ENCODE measurements at places on chromosomes 4 and X.

DNA sequence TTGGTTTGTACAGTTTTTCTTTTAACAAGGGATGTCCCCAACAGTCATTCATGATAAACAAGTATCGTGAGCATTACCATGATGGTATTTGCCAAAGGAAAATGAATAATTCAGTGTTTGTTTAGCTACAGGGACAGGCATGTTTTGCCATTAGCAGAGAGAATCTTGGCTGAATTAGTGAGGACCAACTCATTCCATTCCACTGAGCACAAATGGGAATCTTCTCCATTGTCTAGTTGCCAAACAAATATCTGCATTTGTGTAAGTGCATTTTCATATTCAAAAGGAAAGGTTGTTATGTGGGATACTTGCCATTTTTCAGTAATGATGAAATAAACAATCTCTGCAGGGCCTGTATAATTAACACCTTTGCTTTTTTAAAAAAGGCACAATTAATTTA lies 1762.6 kb downstream of the RPA4 start:
- no peak for DNase-seq

DNA sequence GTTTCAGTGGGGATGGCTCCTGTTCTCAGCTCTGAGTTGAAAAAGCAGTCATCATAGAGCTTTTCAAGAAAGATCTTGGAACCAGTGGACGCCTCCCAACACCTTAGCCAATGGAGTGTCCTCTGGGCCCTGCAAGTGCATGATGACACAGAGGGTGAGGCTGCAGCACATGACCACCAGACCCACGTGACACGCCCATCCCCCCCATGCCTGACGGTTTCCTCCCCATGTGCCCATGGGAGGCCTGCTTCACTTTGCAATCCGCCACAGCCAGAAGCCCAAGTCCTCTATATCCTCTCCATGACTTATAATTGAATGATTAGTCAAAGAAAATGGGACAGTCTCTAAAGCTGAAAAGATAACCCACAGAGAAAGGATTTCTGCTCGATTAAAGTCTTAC lies 187.0 kb downstream of the AFAP1 start:
- DNase-seq = no peak

- DNase-seq = peak; percentile 6
Measured at GRCh38 chr4:13705521-13706041, 78.1 kb upstream of the BOD1L1 start.

DNA sequence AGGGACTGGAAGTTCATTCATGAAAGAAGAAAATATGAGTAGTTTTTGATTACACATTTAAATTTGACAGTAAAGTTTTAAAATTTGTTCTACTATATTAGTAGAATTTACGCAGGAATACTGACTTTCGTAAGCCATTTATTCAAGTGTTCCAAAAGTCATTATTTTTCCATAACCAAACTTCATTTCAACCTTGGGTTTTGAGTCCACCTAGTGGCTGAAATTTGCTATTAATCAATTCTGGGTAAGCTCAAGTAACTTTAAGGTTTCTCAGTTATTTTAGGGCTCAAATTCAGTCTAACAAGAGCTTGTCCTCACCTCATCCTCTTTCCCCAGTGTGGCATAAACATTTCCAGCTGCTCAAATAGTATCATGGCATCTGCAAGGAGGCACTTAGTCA lies 175.4 kb downstream of the SH3BGRL start:
- no peak for DNase-seq

- no peak for DNase-seq
Measured at GRCh38 chrX:150849996-150850720, 48.3 kb downstream of the CD99L2 start.

GRCh38 chr4:6851431-6851830 lies 58.2 kb upstream of the TBC1D14 start:
- no peak for DNase-seq

DNA sequence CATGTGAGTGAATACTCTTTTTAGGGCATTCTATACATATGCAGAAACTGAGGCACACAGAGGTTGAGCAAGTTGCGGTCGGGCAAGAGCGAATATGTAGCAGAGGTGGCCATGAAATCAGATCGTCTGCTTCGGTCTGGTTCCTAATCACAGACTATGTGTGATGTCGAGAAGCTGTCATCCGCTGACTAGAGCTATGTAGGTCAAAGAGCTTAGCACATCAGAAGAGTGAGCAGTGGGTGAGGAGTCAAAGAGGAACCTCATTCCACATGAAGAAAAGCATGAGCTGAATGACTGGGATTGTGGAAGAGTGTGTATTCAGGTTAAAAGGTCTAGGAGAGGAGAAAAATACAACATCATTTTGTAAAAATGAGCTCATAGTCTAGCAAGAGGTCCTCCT lies 19.0 kb downstream of the GAB3 start:
- no peak for DNase-seq

GRCh38 chr4:105599932-105600655 lies 47.7 kb downstream of the ARHGEF38 start:
- no peak for DNase-seq

DNA sequence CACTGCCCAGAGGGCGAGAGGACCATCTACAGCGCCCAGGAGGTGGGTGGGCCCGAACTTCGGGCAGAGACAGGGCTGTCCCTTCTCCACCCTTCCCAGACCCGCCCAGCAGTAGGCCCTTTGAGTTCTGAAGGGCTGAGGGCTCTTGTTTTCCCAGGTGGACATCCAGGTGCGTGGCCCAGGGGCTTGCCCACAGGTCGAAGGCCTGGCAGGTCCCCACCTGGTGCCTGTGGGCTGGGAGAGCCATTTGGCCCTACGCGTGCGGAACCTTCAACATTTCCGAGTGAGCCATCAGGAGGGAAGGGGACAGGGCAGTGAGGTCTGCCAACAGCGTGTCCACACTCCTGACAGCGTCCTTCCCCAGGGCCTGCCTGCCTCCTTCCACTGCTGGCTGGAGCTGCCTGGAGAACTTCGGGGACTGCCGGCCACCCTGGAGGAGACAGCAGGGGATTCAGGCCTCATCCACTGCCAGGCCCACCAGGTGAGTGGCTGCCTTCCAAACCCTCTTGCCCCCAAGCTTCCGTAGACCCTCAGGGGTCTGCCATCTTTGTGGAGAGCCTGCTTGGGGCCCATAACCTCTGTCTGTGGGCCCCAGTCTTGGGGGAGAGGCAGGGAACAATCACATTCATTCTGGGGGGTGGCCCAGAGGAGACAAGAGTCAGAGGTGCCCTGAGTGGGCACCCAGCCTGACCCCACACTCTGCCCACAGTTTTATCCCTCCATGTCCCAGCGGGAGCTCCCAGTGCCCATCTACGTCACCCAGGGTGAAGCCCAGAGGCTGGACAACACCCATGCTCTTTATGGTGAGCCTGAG lies 6.8 kb downstream of the PLXNB3 start:
- DNase-seq = no peak

GRCh38 chr4:150072906-150073714 lies 5.1 kb upstream of the DCLK2 start:
- DNase-seq = no peak

GRCh38 chr4:77465271-77465670 lies 140.3 kb upstream of the CXCL13 start:
- DNase-seq = no peak

GRCh38 chr4:152185786-152186550 lies 349.9 kb downstream of the FBXW7 start:
- DNase-seq = no peak

- DNase-seq = no peak
Measured at GRCh38 chr4:98524230-98524629, 134.2 kb downstream of the TSPAN5 start.

DNA sequence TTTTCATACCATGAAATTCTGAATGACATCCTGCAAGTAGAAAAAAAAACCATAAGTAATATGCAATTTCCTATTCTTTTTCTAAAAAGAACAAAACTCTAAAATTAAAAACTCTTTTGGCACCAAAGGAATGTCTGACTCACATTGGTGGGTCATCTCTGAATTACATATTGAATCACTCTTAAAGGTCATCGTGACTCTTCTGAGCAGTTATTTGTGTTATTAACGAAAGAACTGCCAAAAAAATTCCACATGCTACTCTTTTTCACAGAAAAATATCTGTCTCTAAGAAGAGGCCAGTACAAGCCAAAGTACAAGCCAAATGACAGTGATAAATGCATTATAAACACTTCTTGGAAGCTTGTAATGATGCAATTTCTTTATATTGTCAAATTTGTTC lies 282.2 kb downstream of the GUCY2F start:
- no peak for DNase-seq

DNA sequence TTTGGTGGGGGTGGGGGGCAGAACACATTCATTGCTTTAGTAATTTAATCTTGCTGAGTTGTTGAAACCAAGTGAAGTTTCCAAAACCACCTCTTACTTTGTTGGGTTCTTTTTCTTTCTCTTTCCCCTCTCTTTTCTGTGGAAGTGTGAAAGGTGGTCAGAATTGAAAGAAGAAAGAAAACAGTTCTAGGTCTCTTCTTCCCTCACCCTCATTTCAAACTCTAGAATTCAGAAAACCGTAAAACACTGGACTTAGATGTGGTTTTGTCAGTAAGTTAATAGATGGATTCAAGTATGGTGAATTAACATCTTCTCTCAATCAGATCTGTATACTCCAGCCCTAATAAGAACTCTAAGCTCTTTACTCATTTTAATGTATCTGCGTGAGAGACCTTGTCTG lies 23.7 kb downstream of the PLP1 start:
- no peak for DNase-seq

GRCh38 chr4:142559986-142560385 lies 286.1 kb downstream of the INPP4B start:
- no peak for DNase-seq

DNA sequence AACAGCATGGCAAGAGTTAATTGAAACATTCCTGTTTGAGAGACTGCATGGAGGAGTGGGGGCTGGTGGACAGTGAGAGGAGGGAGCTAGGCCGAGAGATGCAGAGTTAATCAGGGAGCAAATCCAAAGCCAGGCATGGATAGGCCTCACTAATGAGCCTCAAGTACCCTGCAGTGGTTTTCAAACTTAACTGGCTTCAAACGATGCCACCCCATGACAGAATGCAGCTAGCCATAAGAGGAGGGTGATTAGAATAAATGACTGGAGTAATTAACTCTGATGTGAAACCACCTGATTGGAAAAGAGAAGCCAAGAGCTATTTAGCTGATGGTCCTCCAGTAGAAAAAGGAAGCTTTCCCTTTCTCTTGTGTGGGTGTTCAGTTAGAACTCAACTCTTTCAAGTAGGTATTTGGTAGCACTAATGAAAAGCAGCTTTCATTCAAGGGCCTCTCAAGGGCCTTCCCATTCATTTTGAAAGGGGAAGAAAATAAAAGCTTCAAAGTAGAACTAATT lies 215.4 kb upstream of the MAB21L2 start:
- no peak for DNase-seq

DNA sequence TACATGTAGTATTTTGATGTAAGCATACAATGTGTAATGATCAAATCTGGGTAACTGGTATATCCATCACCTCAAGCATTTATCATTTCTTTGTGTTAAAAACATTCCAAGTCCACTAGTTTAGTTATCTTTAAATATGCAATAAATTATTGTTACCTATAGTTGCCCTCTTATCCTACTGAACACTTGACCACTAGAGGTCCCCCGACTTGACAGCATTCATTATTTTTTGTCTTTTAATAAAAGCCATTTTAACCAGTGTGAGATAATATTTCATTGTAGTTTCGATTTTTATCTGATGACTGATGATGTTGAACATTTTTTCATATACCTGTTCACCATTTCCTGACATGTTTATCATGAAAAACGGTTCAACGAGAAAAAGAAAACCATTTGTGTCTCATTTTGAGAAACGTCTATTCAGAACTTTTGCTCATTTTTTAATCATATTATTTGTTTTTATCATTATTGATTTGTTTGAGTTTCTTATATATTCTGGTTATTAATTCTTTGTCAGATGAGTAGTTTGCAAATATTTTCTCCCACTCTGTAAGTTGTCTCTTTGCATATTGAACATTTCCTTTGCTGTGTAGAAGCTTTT lies 199.0 kb upstream of the CXXC4 start:
- no peak for DNase-seq

GRCh38 chr4:178165251-178165950 lies 723.2 kb upstream of the AGA start:
- DNase-seq = no peak

DNA sequence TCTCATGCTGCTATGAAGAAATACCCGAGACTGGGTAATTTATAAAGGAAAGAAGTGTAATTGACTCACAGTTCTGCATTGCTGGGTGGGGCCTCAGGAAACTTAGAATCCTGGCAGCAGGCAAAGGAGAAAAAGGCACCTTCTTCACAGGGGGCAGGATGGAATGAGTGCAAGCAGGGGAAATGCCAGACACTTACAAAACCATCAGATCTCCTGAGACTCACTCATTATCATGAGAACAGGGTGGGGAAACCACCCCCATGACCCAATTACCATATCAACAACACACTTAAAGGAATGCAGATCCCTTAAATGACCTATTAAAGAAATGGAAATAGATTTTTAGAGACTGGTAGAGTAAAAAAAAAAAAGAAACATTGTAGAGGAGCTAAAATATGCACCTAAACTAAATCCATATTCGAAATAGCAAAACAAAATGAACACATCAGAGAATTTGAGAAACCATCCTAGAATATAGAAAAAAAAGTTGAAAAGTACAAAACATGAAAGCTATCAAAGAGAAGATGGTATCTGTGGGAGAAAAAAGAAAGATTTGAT lies 104.3 kb upstream of the UGT8 start:
- DNase-seq = no peak

GRCh38 chr4:37648084-37648817 lies 37.9 kb downstream of the RELL1 start:
- DNase-seq = no peak

GRCh38 chr4:100461807-100462605 lies 55.8 kb downstream of the EMCN start:
- no peak for DNase-seq

DNA sequence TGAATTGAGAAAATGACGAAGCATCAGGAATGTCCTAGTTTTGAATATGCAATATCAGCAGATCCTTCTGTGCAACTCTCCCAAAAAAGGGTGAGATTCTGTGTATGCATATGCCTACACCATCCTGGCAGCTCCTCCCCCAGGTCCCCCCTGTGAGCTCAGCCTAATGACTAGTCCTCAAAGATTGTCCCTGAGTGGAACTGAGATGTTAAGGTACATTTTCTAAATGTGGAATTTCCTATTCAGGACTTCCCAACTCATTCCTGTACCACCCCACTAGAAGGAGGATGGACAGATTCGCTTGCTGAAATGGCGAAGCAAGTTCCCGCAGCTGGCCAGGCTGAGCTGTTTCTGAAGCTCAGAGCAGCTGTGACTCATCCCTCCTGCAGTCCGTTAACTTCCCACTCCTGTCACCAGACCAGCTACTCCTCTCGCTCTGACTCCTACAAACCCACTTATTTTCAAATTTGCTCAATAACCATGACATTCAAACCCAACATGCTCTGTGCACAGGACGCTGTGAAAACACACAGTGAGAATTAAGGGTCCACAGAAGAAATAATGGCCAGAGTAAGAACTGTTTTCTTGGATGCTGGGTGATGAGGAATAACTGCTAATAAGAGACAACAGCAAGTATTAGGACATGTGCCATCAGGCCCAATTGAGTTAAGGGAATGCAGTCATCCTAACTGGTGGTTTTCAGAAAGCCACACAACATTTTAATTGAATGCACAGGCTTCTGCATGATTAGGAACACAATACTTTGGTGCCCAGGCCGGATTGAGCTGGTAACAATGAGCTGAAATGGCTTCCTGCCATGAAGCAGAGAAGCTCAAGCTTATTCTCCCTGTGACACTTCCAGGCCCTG lies 40.0 kb upstream of the IRF2 start:
- DNase-seq = peak; percentile 35

GRCh38 chrX:95055991-95056390 lies 1382.0 kb downstream of the FAM133A start:
- no peak for DNase-seq
